Naive B cell (primary cell): ENCODE measurements at places on chromosomes 16 and 17.

DNA sequence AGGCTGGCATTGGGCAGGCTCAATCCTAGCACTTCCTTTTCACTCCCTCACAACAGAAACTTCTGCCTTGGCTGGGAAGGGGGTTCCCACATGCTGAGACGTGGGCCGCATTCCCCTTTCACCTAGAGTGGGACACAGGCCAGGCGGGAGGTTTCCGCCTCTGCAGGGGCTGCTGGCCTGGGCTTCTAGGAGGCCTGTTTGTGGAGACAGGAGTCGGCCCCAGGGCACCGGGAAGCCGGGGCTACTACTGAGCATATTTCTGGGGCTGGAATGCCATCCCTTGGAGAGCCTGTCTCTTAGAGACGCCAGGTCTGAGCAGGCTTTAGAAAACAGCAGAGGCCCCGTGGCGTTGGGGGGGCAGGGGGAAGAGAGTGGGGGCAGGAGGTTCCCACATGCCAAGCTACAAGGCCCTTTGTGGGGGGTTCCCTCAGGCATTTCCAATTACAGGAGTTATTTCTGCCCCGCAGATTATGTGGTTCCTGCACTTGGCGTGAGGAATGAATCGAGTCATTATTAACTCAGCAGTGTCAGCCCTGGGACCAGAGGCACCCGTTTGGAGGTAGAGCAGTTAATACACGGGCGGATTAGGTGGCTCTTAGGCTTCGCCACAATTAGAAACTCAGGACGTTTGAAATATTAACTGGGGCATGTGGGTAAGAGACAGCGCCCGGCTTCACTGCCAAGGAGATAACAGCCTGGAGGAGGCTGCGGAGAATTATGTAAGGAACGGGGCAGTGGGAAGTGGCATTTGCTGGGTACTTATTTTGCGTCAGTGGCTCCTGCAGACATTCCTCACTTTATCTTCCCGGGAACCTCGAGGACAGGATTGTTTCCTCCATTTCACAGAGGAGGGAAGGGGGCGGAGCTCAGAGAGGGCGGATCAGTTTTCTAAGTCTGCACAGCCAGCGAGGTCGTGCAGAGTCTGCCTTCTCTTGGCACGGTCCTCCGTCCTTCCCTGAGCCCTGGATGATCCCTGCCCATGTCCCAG, 162.5 kb downstream of the MAF start:
- DNase-seq = no peak

DNA sequence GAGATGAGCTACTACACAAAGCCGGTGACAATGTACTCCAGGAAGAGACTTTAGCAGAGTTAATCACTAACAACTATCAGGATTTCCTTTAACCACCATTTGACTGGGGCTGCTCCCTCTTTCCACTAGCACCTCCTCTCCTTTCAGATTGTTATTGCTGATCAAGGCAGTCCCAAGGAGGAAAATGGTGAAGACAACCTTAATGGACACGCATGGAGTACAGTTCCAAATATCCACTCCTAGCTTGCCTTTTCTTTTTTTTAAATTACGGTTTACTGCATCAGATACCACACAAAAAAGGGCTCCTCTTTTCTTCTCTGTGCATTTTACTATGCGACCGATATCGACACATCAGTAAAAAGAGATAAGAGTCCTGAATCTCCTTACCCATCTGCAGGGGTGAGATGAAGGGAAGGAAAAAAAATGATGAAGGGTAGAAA, 30.9 kb downstream of the FAM222B start:
- DNase-seq = no peak

- peak; percentile 57 for DNase-seq
These were observed 986 bp downstream of the HAPSTR1 start for GRCh38 chr16:9092282-9092977.

- no peak for DNase-seq
These were observed 198.8 kb upstream of the CIBAR2 start for GRCh38 chr16:85310868-85311585.

- no peak for DNase-seq
These were observed 1.6 kb downstream of the EXOC3L1 start for GRCh38 chr16:67188323-67188722.

DNA sequence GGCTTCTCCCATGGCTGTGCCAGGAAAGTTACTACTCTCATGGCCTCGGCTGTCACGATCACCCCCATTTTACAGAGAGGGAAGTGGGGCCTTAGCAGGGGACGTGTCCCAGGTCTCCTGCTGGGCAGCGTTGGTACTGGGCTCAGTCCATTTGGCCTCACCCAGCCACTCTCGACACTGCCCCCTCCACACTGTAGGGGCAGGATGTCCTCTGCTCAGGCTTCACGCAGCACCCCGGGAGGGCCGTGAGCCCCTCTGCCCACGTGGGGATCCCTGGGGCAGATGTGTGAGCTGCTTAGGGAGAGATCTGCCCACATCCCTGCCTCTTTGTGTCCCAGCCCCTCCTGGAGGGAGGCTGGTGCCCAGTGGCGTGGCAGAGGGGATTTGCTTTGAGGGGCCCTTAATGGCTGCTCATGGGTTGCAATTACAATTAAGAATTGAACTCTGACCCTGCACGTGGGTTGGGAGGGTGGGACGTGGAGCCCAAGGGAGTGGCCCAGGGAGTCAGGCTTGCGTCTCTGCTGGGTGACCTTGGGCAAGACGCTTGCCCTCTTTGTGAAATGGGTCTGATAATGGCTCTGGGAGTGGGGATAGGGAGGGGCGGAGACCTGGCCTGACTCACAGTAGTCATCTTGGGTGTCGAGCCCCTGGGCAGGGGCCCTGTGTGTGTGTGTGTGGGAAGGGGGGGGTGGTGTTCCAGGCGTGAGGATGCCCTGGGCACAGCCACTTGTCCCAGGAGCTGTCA, 2.3 kb upstream of the KCNJ12 start:
- no peak for DNase-seq

- DNase-seq = no peak
These were observed 5.6 kb downstream of the SLC38A8 start for GRCh38 chr16:84036982-84037425.

DNA sequence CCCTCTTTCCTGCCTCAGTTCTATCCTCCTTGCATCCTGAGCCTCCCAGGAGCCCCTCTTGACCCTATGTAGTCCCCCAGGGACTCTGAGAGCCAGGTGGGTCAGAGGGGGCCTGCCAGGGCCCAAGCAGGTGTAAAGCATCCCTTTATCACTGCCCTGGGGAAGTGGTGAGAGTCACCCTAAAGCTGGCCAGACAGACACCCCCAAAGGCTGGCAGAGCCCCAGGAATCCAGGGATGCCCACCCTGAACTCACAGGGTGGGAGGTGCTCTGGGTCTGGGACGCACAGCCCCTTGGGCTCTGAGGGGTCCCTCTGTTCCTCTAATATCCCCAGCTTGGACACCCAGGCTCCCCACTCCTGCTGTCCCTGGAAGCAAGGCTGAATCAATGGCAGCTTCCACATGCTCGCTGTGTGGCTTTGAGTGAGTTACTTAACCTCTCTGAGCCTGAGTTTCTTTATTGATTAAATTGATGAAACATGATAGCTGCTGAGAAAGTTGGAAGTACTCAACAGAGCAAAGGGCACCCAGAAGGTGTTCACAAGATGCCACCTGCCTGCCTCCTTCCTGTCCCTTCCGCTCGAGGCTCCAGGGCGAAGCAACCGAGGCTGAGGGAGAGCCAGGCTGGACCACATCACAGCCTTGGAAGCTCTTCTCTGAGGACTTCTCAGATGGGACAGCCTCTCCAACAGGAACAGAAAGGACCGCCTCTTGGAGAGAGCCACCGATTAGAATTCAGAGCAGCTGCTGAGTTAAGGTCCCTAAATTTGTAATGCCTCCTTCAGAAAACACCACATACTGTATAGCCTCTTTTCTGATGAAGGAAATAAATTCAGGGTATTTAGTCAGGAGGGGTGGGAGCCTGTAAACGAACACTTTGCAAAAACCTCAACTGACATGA, 67.1 kb upstream of the DOC2B start:
- DNase-seq = no peak

DNA sequence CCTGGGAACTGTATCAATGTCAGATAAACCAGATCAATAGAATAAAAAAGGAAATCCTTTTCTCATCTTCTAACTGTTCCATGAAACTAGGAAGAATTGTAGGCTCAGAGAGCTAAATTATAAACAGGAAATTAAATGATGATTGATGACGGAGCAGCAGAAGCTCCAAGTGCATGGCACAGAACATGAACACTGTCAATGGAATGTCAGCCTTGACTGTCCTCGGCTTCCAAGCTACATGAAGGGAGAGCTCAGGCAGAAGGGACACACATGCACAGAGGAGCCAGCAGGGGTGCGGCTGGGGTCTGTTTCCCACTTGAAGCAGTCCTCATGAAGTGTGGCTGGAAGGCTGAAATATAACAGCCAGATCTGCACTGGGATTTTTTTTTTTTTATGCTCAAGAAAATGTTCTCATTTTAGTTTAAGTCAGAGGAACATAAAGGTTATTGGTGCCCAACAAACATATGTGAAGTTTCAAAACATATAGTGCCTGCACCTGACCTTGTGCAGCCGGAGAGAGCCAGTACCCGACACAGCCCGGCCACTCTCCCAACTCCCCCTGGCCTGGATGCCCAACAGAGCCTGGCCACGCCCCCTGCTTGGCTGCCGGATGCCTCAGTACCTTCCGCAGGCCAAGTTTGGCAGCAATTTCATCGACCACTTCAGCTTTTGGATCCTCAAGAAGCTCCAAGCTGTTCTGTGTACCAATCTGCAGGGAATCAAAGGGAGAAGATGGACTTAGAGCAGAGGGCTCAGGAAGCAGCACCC, 37.0 kb downstream of the NPLOC4 start:
- DNase-seq = no peak

DNA sequence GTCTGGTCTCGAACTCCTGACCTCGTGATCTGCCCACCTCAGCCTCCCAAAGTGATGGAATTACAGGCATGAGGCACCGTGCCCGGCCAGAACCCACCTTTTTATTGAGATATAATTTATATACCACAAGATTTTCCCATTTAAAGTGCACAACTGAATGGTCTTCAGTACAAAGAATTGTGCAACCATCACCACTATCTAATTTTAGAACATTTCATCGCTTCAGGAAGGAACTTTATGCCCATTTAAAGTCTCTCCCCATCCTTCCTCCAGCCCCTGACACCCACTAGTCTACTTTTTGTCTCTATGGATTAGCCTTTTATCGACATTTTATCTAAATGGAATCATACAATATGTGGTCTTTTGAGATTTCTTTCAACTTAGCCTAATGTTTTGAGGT, 25.4 kb upstream of the HELZ start:
- no peak for DNase-seq

- no peak for DNase-seq
These were observed 34.1 kb downstream of the GLP2R start for GRCh38 chr17:9859781-9860180.

DNA sequence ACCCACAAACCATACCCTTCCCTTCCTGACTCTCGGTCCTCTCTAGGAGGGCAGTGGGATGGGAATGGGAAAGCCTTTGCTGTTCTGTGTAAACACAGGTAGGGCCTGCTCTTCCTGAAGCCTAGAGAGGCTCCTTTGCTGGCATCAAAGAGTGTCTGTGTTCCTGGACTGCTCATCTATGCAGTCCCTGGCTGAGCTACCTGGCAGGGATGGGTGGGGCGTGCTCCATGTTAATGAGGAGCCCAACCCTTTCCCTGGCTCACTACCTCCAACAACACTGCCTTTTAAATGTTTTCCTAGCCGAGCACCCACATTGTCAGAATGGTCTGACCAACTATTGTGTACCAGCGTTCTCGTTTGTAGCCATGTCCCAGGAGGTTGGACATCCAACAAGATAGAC, 26.6 kb upstream of the NAGLU start:
- no peak for DNase-seq

- DNase-seq = no peak
These were observed 44.7 kb upstream of the LGALS9 start for GRCh38 chr17:27586203-27586721.

DNA sequence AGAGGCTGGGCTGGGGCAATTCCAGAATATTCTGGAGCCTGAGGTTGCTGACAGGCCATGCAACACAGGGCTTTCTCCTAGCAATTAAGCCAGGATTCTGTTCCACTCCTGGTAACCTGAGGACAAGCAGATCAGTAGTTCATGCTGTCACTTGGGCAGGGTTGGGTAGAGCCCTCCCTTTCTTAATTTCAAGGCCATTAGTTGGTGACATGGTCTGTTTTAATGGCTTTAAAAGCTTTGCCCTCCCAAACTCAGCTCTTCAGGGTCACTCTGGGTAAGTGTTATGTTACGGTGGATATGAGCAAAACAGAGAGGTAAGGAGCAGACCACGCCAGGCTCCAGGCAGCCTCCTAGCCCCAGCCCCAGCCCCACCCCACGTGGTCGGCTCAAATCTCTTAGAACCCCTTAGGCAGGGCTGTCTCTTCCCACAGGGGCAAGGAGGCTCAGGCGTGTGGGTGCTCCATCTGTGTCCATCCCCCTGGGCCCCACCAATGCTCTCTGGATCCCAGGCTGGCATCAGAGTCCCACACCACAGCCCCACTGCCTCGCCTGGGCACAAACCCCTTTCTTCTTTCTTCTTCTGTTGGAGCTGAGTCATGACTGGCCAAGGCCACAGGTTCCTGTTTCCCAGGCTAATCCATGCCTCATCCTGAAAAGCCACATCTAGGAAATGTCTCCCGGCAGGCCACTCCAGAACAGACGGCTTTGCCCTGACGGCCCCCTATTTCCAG, 27.5 kb downstream of the CEP295NL start:
- no peak for DNase-seq

DNA sequence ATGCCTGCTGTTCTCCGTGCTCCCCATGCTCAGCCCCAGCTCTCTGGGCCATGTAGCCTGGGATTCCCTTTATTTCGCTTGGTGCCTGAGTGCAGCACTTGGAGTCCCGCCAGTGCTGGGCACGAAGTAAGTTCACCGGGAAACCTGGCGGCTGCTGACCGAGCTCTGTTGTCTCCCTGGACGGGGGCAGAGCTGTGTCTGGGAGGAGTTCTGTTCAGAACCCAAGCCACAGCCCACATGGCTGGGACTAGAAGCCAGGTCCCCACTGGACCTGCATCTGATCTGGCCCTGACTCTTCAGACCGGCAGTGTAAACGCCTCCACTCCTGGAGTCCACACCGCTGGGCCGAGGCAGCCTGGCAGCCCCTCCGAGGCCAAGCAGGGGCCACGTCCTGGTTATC, 37.5 kb upstream of the CIBAR2 start:
- DNase-seq = no peak

- no peak for DNase-seq
These were observed 8.8 kb downstream of the FAAP100 start for GRCh38 chr17:81543339-81543675.

- DNase-seq = no peak
These were observed 24.0 kb upstream of the CIBAR2 start for GRCh38 chr16:85136213-85136701.

DNA sequence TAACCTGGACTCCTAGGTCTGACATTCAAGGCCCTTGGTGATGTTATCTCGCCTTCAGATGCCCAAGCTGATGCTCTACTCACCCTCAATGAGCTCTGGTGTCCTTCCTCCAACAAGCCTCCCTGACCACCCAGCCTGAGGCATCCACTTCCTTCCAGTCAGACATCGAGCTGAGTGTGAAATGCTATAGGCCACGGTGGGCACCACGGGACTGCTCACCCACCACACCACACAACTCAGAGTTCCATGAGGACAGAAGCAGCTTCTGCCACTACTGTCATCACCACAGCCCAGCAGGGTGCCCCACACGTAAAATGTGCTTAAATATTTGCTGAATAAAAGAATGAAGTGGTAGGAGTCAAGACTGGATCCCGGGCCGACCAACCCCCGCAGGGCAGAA, 12.0 kb downstream of the CREBBP start:
- no peak for DNase-seq
